ENCODE measurements at places on chromosomes 11 and 22.

- DNase-seq: no peak
Observed at GRCh38 chr22:17980015-17980590, 44.3 kb downstream of the MICAL3 start.

- no peak for DNase-seq
Observed at GRCh38 chr11:70104419-70104818, 26.3 kb downstream of the ANO1 start.

GRCh38 chr22:48496987-48497650, 1330.6 kb downstream of the BRD1 start:
- no peak for DNase-seq

- DNase-seq: no peak
Observed at GRCh38 chr22:24285245-24285644, 14.6 kb downstream of the SPECC1L start.

DNA sequence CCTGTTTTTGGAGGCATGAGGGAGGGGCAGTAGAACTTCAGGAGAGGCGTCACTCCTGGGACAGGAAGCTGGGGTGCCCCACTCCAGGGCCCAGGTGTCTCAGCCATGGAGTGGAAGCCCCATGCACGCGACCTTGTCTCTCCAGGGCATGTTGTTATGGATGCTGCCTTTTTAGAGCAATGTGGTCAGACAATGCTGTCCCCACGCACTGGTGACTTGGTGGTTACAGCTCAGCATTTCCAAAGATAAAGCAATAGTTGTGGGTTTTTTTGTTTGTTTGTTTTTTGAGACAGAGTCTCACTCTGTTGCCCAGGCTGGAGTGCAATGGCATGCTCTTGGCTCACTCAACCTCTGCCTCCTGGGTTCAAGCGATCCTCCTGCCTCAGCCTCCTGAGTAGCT, 22.3 kb downstream of the EIF4G2 start:
- DNase-seq: no peak

DNA sequence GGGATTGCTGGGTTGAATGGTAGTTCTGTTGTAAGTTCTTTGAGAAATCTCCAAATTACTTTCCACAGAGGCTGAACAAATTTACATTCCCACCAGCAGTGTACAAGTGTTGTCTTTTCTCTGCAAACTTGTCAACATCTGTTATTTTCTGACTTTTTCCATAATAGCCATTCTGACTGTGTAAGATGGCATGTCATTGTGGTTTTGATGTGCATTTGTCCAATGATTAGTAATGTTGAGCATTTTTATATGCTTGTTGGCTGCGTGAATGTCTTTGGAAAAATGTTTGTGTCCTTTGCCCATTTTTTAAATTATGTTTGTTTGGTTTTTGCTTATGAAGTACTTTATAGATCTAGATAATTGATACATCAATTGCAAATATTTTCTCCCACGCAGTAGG, 1025.0 kb downstream of the JRKL start:
- no peak for DNase-seq

- DNase-seq: no peak
Observed at GRCh38 chr11:26193694-26194365, 138.1 kb upstream of the ANO3 start.

GRCh38 chr11:65553301-65554001, 4.7 kb downstream of the LTBP3 start:
- DNase-seq: peak; percentile 49

- no peak for DNase-seq
Observed at GRCh38 chr11:10268746-10269488, 25.1 kb downstream of the SBF2 start.

- no peak for DNase-seq
Observed at GRCh38 chr11:17510507-17511206, 33.6 kb downstream of the USH1C start.

- DNase-seq: no peak
Observed at GRCh38 chr11:4084406-4085125, 10.0 kb upstream of the RRM1 start.

DNA sequence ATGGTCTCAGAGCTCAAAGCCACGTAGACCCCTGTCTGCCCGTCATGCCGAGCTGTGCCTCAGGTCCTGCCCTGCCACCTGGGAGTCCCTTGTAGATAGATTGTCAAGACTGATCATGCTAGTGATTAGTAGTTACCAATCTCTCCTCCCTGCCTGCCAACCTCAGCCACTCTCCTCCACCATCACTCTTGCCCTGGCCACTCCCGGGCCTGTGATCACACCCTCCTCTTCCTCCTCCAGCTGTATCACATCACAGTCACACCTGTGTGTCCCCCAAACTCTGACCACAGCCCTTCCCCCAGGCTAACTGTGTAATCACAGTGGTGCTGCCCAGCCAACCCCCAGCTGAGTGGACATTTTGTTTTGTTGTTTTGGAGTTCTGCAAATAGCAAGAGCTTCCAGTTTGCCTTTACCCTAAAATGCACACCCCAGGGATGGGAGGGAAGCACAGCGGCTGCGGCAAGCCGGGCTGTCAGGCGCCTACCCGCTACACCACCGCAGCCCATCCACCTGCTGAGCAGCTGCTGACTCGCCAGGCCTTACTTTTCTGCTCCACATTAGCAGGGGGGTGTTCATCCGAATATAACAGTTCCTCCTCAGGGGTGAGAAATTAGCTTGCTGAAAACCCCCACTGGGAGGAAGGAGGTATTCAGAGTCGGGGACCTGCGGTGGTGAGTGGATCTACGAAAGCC, 45.8 kb downstream of the LRFN4 start:
- DNase-seq: no peak

DNA sequence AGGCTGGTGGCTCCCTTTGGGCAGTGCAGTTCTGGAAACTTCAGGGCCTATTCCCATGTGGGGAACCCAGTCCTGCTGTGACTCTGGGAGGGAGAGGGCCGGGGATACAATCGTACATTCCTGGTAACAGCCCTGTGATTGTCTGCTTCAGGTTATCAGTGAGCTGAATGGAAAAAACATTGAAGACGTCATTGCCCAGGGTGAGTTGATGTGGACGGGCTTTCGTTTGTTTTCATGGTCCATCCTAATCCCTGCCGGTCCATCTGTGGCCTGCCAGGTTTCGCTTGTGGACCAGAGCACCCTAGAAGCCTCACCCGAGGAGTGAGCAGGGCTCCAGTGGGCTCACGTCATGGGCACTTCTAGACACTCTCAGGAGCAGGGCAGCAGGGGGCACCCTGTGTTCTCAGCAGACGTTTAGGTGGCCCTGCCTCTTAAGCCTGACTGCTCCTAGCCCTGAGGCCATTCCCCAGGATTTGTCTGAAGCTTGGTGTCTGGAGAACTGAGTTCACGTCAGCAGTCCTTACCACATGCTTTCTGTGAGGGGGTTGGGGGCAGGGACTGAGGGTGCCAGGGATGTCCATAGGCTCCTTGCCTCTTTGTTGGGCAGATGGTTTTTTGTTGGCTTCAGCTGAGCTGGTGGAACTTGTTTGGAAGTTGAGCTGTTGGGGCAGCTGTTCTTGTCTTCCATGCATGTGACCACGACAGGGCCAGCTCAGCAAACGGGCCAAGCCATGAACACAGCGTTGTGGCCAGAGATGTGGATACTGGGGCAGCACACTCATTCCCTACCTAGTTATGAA, 1.9 kb downstream of the RPLP2 start:
- no peak for DNase-seq

DNA sequence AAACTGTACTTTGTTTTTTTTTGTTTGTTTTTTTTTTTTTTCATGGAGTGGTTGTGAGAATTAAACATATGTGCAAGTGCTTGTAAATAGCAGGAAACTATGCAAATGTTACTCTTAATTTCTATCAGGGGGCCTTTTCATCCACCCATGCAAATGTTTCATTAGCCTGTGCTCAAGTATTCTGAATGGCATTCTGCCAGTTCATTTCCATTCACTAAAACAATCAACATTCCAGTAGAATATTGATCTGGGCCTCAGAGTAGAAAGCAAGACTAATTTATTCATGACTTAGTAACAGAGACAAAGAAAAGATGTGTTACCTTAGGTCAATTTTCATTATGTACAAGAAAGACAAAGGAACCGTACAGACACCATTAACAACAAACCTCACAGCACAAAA, 971.4 kb downstream of the DLG2 start:
- no peak for DNase-seq

DNA sequence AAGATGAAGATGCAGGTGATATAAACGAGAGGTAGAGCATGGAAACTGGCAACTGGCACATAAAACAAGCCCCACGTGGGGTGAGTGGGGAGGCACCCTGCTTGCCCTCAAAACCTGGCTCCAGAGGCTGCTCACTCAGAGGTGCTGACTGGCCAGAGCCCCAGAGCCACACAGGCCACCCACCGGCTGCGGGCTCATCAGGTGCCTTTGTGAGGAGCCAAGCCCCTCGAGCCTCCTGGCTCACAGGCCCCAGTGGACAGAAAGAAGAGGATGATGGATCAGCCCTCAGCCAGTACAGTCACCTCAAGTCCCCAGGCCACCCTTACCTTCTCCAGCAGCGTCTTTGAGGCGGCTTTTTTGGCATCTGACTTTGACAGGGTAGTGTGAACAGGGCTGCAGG, 6.2 kb downstream of the CHID1 start:
- DNase-seq: no peak

DNA sequence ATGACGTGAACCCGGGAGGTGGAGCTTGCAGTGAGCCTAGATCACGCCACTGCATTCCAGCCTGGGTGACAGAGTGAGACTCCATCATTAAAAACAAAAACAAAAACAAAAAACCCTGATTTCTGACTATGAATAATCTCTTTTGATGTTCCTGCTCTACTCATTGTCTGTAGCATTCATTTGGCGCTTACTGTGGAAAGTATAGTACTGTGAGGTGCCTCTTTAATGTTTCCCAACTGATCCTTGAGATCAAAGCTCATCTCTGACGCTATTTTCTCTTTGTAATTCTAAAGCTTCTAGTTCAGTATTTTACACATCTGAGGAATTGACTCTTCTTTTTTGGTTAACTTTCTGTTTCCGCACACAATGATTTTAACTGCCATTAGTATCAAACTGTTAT, 60.0 kb downstream of the GRK3 start:
- no peak for DNase-seq

- DNase-seq: no peak
Observed at GRCh38 chr22:46571642-46572250, 34.3 kb upstream of the CELSR1 start.

- no peak for DNase-seq
Observed at GRCh38 chr11:64620381-64620971, 29.5 kb downstream of the SLC22A12 start.

- DNase-seq: no peak
Observed at GRCh38 chr11:63906585-63906984, 10.4 kb downstream of the RCOR2 start.

GRCh38 chr11:46370253-46370652, 11.2 kb upstream of the MDK start:
- no peak for DNase-seq

GRCh38 chr22:44885806-44886360, 123.9 kb downstream of the PHF21B start:
- DNase-seq: no peak

DNA sequence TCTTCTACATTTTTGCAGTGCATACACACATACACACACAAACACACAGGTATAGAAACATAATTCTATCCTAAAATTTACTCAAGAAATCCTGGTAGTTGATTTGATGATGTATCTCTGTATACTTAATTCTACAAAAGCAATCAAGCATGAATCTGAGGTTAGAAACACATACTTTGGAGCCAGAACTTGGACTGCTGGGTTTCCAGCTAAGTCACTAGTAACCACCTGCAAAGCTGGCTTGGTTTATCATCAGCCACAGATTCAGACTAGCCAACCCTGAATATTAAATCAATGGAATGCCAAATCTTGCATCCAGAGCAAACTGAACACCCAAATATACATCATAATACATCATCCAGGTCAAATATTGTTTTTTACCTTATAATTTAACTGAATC, 24.8 kb upstream of the POU2AF2 start:
- no peak for DNase-seq

DNA sequence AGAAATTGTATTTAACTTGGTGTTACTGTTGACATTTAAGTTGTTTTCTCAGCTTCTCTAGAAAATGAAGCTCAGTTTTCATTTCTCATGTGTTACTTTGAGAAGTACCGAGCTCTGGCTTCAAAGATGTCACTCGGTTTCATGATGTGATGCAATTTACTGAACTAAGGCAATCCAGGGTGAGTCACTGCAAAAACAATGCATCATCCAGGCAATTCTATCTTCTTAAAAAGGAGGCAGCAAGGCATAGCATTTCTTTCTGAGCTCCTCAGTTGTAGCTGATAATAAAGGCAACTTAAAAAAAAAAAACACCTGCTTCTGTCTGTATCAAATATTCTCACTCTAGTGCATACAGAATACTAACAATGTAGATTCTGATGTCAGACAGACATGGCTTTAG, 91.1 kb upstream of the KCNA4 start:
- DNase-seq: no peak

DNA sequence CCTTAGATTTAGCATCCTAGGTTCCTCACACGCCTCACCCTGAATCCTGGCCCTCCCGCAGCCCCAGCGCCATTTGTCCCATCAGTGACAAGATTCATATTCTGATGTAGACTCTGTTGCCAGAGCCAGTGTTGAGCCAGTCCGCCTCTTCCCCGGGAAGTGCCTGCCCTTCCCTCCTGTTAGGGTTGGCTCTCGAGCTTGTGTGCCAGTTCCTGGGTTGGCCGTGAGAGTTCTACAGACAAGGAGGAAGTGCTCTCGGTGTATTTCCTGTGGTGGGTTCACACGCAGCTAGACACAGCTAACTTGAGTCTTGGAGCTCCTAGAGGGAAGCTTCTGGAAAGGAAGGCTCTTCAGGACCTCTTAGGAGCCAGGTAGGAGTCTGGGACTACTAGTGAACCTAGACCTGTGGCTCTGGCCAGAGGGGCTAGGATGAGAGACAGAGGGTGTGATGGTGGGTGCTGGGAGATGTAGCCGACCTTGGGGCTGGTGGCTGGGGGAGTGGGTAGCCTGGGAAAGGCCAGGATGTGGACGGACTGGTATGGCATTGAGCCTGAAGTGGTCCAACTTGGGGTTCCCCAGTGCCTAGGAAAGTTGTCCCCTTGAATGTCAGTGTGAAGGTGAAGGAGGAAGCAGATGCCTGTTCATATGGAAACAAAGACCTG, at the start of gene IL18BP:
Gene IL18BP (plus strand): TSS at position 261 of the 662 bp plus-strand sequence. CDS start 1,076 bp downstream, outside the sequence.
- DNase-seq: no peak

DNA sequence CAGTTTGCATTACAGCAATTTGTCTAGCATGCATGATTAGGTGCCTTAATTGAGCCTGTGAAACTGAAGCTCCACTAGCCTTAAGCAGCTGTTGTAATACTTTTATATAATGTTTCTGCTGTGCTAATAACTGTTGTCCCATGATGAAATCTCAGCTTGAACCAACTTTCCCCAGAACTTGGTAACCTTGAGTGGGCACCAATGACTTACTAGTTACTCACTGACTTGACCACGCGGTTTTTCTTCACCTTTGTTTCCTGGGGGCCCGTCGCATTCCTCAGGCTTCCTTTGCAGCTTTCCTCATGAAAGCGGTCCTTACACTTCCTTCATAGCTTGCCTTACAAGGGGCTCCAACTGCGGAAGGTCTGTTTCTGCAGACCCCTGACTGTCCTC, 11.2 kb upstream of the GLYATL1 start:
- DNase-seq: no peak
